ENCODE measurements at places on chromosomes 2 and 18.

DNA sequence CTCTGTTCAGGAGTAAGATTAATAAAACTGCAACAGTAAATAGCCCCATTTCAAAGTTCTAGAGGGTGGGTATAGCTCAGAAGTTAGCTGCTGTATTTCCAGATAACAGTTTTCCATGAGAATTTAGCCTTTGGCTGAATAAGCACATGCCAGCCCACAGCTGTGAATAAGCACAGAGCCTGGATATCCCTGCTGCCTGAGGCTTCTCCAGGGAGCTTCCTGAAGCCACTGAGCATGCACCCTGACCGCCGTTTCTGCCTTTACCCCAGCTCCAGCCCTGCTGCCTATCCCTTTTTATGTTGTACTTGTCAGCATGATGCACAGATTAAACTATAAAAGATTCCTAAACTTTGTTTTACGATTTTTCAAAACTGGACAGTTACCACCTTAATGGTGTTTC, 85.3 kb downstream of the FEZ2 start:
- DNase-seq, result no peak

- DNase-seq, result no peak
Measured at GRCh38 chr2:198315791-198316630, 511.6 kb downstream of the PLCL1 start.

DNA sequence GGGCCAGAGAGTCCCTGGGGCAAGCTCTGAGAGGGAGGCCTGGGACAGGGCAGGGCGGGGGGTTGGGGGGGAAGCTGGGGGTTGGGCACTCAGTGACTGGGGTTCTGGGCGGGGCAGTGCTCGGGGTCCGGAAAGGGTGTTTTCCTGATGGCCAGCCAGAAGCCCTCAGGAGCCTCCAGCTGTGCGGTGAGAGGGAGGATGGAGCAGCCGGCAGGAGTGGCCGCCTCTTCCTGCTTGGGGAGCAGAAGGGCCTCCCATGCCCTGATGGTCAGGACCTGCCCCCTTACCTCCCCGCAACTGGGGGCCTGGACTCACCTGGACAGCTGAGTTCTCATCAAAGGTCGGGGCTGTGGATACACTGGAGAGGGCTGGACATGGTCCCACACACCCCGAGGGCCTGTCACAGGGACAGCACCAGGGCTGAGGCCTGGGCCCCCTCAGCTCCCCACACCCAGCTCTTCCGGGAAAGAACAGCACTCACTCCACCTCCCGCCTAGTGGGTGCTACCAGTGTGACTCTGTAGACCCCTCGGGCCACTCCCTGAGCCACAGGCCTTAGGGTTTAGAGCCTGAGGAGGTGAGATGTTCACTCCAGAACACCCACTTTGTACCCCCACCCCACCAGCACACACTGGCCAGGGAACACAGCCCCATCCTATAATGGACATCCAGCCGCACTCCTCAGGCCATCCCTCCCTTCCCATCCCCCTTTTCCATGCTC, 6.7 kb downstream of the SFTPB start:
- no peak for DNase-seq

- DNase-seq, result no peak
Measured at GRCh38 chr18:54742659-54743604, 85.3 kb upstream of the RAB27B start.

- DNase-seq, result no peak
Measured at GRCh38 chr2:108920686-108921085, 68.3 kb downstream of the EDAR start.

- DNase-seq, result no peak
Measured at GRCh38 chr18:49630246-49630699, 68.4 kb downstream of the LIPG start.
